Activated CD8-positive, alpha-beta memory T cell treated with anti-CD3 and anti-CD28 coated beads for 36 hours (primary cell): ENCODE measurements at places on chromosomes 7 and 10. TPM values are rescaled to one million over a fixed set of nuclear protein-coding genes. Genes with fewer than 3 reads are reported as not detected.

The LRRTM3 gene
- not detected for total RNA-seq

The BICC1 gene
- total RNA-seq: not detected

The SEMA3A gene
- total RNA-seq: 0.06 TPM

The NT5C2 gene
- 46.3 TPM for total RNA-seq

The UTF1 gene
- total RNA-seq: not detected
